NCI-H460 (cell line): ENCODE measurements at places on chromosomes 3 and 15.

DNA sequence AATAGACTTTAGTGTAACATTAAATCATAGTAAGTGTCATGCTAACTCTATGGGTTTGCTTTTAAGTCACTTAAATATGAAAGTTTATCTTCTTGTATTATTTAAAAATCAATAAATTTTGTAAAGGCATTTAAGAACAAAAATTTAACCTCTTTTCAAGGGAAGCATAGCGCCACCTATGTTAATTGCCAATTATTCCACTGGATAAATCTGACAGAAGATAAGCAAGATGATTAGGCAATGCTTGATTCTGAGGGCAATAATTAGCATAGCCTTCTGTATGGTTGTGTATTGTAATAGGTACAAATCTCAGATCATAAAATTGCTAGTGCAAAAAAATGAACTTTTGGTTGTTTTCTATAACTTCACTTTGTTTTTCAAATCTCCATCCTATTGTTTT, 560.1 kb downstream of the GRM7 start:
- DNase-seq: no peak

- no peak for DNase-seq
Observed at GRCh38 chr15:52014616-52015015, 4.4 kb upstream of the MAPK6 start.

DNA sequence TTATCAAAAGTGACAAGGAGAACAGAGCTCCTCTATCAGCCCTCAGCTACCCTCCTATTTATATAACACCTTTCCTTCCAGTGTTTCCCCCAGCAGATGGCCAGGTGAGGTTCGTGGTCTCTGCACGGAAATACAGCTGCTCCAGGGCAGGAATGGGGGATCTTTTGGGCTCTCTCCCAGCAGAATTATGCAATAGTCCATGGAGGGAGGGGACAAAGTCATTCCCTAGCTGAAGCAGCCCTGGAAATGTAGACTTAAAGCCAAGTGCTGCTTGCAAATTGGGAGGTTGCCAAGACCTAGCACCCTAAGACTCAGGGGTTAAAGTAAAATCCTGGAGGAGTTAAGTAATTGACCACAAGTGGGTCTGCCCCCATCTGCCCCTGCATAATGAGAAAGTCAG, 256.3 kb downstream of the LRTM1 start:
- no peak for DNase-seq

DNA sequence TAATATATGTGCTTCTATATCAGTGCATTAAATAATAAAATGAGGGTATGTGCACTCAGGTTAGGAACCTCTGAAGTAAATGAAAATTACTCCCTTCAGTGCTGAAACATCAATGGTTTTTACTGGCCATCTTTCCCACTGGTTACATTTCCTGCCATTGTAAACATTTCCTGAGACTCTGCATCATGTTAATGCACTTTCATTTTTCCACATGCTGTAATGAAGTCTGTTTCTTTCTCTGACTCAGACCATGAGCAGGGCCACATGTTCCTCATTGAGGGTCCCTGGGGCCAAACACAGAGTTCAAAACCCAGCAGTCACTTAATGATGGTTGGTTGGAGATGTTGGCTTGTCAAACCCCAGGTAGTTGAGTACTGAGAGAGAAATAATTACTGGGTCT, 15.3 kb downstream of the FAM3D start:
- DNase-seq: no peak

GRCh38 chr3:85068911-85069310, 110.1 kb downstream of the CADM2 start:
- DNase-seq: no peak

DNA sequence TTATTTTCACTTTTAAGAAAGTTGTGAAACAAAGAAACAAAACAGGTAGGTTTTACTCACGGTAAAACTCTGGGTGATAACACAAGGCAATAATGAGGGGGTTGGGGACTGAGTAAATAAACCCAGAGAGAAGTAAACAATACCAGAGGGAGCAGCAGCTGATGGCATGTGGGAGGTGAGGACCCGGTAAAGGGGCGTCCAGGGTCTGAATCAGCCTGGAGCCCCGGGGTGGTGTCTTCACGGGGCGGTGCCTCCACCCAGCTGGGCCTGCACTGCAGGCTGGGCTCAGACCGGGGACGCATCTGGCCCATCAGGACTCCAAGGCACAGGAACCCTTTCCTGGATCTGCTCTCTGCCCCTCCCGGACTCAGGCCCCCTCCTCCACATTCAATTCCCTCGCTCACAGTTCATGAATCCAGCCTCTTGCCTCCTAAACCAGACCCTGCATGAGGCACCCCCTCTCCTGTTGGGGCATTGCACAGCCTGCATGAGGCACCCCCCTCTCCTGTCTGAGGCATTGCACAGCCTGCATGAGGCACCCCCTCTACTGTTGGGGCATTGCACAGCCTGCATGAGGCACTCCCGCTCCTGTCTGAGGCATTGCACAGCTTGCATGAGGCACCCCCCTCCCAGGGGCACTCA, 73.9 kb upstream of the MFGE8 start:
- DNase-seq: no peak

DNA sequence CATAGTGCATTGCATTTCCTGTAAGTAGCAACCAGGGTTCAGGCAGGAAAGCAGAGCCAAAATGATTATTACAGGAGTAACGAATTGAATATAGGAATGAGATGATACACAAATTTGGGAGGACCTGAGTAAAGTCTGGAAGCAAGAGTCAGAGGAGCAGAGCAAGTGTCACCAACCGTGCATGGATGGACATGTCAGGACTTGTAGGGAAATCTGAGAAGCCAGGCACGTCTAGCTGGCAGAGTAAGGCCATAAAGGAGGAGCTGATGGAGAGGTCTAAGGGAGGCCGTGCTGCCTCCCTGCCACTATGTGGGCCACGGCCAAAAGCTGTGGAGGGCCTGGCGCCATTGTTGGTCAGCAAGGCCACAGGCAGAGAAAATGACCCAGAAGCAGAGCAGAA, 22.4 kb downstream of the GJD2 start:
- DNase-seq: no peak

DNA sequence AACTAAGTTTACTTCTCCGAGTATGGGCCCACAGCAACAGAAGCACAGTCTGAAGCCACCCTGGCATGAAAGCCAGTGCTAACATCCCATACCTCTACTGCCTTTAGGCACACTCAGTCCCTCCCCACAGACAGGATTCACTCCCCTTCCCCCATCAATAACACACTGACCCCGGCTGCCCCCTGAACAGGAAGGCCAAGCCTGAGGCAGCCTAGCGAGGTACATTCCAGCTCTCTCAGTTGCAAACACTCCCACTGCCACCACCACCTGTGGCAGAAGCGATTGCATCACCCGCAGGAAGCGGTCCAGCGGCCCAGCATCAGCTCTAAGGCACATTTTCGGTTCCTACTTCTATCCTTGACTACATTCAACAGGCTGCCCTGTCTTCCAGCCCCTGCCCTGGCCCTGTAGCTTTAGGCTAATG, 7.0 kb upstream of the BMF start:
- no peak for DNase-seq

DNA sequence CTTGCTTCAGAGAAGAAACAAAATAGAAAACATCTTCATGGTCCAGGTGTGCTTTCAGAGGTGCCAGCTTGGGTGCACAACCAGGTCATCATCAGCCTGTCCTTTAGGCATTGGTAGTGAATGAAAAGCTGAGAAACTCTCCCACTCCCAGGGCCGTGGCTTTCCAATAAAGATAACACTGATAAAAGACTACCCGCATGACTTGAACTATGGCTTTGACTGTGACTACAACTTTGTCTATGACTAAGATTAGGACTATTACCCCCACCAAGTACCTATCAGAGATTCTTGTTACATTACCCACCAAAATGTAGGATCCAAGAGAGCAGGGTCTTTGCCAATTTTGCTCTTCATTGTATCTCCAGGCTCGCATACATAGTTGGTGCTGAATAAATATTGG, 115.2 kb downstream of the EDEM1 start:
- no peak for DNase-seq

DNA sequence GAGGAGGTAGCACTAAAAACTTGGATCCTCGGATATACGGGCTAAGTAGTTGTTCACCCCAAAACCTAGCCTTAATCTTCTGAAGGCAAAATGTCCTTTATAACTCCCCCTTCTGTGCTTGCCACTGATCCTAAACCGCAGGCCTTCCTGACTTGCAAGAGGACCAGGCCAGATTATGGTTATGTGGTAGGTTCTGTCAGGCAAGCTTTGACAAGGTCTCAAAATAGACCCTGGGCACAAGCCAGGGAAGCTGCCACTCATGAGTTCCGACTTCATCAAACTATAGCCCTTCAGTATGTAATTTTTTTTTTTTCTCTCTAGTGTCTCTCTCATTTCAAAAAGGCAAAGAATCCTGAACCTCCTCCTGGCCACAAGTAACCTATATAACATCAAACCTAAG, 3.2 kb downstream of the LRRFIP2 start:
- no peak for DNase-seq

DNA sequence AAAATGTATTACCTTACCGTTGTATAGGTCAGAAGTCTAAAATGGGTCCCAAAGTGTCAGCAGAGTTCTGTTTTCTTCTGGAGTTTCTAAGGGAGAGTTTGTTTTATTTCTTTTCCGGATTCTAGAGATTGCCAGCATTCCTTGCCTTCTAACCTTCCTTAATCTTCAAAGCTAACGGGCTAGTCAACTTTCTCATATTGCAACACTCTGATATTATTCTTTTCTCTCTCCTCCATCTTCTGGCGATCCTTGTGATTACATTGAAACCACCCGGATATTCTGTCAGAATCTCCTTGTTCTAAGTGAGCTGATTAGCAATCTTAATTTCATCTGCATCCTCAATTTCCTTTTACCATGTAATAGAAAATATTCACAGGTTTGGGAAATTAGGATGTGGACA, 36.2 kb upstream of the AADACL2 start:
- DNase-seq: no peak

GRCh38 chr3:71662568-71662967, 62.6 kb downstream of the EIF4E3 start:
- no peak for DNase-seq

DNA sequence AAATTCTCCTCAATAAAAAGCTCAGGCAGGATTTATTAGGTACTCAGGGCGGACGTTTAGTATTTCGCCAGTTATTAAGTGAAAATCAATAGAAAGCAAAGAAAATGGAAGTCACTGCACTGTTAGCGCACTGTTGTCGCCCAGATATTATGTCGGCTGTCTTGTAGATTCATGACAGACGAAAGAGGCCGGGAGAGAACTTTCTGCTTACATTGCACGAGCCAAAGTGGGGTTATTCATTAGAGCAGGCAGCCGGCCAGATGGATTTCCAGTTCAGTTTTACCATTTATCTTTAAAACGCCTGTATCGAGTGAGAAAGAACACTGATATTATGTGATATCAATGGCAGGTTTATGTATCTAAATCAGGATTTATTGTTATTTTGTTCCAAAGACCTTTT, 866.0 kb upstream of the NR2F2 start:
- DNase-seq: no peak

DNA sequence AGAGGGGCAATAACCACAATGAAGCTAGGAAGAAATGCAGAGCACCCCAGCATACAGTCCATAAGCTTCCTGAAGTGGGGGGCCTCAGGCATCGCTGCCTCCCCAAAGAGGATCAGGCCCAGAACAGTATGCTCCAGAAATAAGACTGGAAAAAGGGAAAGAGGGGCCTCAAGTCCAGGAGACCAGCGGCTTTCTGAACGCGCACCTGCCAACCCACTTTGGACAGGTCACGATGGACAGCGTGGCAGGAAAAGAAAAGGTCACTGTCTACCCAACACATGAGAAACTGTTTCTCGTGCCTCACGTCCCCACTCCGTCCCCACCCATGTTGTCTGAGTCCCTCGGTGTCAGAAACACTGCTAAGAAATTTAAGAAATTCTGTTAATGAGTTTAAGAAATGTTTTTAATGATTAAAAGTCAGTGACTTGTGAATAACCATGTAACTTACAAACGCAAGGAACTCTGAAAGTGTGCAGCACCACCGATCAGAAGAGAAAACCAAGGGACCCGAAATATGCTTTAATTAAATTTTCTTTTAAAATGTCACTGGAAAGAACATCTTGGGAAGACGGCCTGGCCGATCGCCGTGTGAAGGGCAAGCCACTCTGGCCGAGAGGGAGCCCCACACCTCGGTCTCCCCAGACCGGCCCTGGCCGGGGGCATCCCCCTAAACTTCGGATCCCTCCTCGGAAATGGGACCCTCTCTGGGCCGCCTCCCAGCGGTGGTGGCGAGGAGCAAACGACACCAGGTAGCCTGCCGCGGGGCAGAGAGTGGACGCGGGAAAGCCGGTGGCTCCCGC, 1.7 kb upstream of the PPARG start:
- DNase-seq: no peak

DNA sequence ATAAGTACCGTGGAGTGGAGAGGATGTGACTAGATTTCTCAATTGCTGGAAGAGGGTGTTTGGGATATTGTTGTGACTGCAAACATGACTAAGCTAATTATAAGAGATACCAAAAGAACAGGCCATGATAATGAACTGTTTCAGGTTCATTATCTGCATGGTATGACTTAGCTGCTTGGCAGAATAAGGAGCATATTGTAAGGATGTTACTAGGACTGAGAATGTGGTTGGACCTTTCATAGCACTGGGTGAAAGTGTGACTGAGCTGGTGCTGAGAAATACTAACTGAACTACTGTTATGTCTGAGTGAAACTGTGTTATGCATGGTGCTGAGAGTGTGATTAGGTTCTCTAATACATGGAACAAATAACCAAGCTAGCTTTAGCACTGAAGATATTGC, 11.0 kb downstream of the SCN10A start:
- DNase-seq: no peak

DNA sequence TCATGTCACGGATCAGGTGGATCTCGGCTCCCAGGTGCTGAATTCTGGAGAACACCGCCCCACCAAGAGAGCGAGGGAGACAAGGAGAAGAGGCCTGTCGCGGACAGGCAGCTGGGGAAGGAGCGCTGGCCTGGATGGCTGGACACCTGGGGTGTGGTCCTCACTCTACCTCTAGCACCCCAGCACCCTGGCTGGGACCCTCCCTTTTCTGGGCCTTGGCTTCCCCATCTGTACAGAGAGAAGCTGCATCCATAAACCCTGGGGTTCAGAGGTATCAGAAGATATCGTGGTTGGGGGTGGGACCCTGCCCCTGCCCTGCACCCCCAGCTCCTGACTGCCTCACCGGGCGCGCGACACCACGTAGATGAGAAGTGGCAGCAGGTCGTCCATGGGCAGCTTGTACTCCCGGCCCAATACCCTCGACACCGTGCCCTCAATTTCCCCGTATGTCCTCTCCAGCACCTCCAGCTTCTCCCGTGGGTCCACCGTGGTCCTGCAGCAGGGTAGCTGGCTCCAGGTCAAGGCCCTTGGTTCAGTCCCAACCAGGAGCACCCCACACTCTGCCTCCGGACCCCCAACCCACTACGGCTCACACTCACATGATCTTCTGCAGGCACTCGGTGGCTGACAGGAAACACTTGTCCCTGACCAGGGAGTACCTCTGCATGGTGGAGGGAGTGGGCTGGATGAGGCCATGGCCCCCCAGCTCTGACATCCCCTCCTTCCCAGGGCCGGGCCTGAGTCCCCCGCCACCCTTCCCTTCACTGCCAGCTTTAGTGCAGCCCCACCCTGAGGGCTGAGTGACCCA, 21.7 kb downstream of the ALS2CL start:
- DNase-seq: no peak

DNA sequence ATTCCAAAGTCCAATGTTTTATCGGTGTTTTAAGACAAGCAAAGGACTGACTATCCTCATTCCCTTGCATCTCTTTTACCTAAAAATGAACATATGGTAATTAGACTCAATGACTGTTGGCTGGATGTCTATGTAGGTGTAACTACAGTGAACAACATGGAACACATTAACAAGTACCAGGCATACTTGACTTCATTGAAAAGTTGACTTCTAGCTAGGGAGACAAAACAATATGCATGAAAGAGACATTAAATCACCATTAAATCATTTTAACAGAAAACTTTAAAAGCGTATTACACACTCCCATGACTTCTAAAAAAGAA, 34.3 kb upstream of the ANPEP start:
- no peak for DNase-seq

- no peak for DNase-seq
Observed at GRCh38 chr3:118229196-118229595, 805.5 kb downstream of the IGSF11 start.
